ENCODE measurements at places on chromosomes 7 and 10.

GRCh38 chr10:131154306-131155025 lies 157.1 kb downstream of the TCERG1L start:
- no peak for DNase-seq

DNA sequence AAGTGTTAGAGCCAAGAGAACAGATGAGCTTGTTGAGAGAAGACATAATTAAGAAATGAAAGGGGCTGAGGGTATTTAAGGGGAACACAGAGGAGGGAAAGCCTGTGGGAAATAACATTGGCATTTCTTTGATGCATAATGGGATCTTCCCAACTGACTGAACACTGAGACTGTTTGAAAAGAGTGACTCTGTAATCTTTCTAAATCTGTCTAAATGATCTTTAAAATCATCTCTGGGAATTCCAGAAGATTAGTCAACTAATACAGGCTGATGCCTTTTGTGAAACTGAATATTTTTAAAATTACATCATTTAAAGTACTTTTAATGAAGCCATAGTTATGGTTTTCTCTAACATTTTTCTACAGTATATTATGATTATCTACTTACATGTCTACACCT lies 17.4 kb upstream of the SLC35G1 start:
- no peak for DNase-seq

GRCh38 chr7:120332433-120332832 lies 59.5 kb downstream of the KCND2 start:
- DNase-seq, result no peak

DNA sequence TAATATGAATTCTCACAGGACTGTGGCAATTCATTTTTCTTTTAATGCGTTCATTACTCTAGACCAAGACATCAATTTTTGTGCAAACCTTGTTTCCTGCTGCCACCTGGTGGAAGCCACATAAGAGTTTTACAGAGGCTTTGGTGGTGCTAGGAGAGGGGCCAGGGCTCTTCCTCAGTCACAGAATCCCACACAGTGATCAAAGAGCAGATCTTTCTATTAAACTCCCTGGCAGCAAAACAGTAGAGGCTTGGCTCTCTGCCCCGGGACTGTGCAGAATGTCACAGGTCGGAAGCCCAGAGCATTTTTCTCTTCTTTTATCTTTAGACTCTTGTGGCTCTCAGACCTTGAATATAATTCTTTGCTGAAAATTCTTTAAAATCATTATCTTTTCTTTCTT lies 506.4 kb upstream of the C7orf33 start:
- DNase-seq, result peak; percentile 74

DNA sequence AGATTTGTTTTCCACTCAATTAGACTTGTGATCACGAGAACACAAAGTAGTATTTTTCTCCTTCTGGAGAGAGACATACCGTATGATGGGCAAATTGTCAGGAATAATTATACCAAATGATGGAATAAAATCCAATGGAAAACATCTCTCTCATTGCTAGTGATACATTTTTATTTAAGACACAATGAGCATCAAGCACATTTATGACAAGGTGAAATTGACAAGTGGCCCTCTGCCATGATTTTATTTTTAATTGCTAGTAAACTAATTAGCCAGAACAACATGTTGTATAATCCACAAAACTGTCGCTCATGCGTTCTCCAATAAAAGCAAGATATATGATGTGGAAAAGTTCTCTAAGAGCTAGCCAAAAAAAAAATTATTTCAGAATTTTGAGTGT lies 620.8 kb downstream of the AUTS2 start:
- DNase-seq, result no peak
